Glomerular endothelial cell (primary cell): ENCODE measurements at places on chromosomes 4 and X. TPM values are rescaled to one million over a fixed set of nuclear protein-coding genes. Genes with fewer than 3 reads are reported as not detected.

NAP1L5 gene
- total RNA-seq: 2.8 and 5.5 TPM in 2 replicates

GUCY1A1 gene
- total RNA-seq: 0.70 and 2.2 TPM in 2 replicates

BRS3 gene
- not detected in 2 replicates for total RNA-seq

MGAT4D gene
- not detected in 2 replicates for total RNA-seq

ARMCX4 gene
- 5.8 and 7.2 TPM in 2 replicates for total RNA-seq

NUP54 gene
- 24.8 and 28.5 TPM in 2 replicates for total RNA-seq

CFAP299 gene
- not detected in 2 replicates for total RNA-seq

NR3C2 gene
- 5.2 and 6.4 TPM in 2 replicates for total RNA-seq

HEPH gene
- 2.9 and 6.5 TPM in 2 replicates for total RNA-seq

TKTL2 gene
- not detected in 2 replicates for total RNA-seq

RS1 gene
- not detected in 2 replicates for total RNA-seq

CXorf49 gene
- total RNA-seq: not detected in 2 replicates

NBDY gene
- total RNA-seq: 20.2 and 25.5 TPM in 2 replicates

GRCh38 chr4:40475609-40476008, 140.5 kb downstream of the CHRNA9 start:
- DNase-seq: no peak

DNA sequence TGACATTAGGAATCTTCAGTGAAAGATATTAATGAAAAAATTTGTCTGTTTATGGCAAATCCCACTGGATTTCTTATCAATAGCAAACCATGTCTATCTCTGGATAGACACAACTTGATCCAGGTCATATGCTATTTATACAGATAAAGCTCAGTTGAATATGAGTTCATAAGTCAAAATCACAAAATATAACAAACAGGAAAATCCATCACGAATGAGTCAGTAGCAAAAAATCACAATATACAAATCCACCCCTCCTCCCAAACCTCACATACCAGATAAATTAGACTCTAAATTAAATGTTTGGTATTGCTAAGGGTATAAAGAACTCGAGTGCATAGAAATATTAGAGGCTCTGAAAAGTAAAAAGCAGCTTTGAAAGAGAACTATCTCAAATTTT, 420.5 kb downstream of the TLL1 start:
- DNase-seq: no peak

- no peak for DNase-seq
These were observed 126.7 kb downstream of the FRYL start for GRCh38 chr4:48653217-48654014.

- DNase-seq: no peak
These were observed 84.7 kb upstream of the RAPGEF2 start for GRCh38 chr4:159018062-159018629.

DNA sequence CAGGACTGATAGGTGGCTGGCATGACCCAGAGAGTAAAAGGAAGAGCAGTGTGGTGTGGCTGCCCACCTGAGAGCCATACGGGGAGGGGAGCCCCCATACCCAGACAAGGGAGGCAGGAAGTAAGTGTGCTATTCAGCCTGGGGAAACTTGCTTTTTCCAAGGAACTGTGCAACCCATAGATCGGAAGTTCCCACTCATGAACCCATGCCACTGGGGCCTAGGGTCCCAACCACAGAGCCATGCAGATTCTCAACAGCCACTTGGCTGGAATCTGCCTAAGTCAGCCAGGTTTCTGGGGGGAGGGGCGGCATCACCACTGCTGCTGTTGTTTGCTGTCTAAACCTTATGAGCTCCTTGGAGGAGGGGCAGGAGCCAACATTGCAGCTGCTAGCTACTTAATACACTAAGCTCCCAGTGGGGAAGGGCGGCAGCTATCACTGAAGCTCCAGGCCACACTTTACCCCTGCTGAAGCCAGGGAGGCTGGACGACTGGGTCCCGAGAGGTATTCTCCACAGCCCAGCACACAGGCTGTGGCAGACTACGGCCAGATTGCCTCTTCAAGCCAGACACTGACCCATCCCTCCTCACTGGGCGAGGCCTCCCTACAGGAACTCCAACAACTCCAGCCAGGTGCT, 410.4 kb downstream of the INPP4B start:
- DNase-seq: no peak

GRCh38 chr4:120874792-120875774, 47.4 kb downstream of the PRDM5 start:
- DNase-seq: no peak

- DNase-seq: no peak
These were observed 25.5 kb upstream of the TMSB4X start for GRCh38 chrX:12949205-12949926.

DNA sequence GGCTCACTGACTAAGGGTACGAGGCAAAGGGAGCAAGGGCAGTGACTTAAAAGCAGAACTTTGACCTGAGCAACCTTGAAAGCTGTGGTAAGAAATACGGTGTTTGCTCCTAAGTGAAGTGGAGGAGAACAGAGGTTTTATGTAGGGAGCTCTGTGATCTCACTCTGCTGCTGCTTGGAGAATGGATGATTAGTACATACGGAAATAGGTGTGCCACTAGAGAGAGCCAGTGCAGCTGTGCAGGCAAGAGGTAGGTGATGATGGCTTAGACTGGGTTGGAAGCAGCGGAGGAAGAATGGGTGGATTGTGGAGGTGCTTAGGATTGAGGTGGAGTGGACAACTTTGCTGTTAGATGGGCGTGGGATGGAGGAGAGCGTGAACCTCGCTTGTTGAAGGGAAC, 85.0 kb downstream of the FAM193A start:
- DNase-seq: no peak

GRCh38 chr4:58061967-58062366, 951.8 kb upstream of the IGFBP7 start:
- DNase-seq: no peak

DNA sequence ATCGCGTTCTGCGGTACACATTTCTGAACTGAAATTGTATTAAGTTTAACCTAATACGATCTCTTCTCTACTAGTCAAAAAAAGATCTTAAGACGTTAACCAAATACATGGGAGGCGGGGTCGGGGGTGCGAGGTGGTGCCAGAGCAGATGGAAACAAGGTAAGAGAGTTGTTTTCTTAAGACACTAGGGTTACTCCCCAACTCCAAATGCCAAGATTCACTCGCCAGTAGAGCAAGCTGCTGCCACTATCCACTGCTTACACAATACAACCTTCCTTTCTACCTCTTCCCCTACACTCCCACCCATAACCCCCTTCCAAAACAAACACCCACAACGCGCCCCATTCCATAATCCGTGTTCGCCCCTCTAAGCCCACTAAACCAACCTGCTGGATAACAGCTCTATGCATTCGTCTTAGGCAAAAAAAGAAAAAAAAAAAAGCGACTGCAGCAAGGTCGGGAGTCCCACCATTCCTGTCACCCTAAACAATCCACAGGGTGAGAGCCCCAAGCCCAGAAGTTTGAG, 1.3 kb downstream of the LCORL start:
- DNase-seq: no peak

- no peak for DNase-seq
These were observed 13.3 kb upstream of the SCD5 start for GRCh38 chr4:82811838-82812341.

- DNase-seq: no peak
These were observed 20.2 kb upstream of the TMEM184C start for GRCh38 chr4:147596981-147597380.

- no peak for DNase-seq
These were observed 3.7 kb downstream of the ADGRG4 start for GRCh38 chrX:136304493-136304892.

GRCh38 chr4:175758050-175759024, 53.7 kb downstream of the GPM6A start:
- DNase-seq: no peak

DNA sequence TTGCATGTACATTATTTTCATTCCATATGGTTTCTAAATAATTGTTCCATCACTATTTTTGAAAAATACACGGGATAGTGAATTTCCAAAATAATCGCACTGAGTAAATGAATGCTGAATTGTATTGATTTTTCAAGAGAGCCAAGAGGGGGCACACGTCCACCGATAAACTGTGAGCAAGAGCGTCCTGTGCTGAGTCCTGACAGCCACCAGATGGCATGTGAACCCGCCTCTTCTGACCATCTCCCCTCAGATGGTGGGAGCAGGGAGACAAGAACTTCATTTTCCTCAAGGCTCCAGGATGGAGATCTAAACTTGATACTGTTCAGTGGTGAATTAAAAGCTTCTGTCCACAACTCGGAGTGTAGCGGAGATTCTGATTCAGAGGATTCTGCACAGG, 30.6 kb upstream of the IL9R start:
- no peak for DNase-seq

GRCh38 chr4:185787926-185788679, 23.9 kb downstream of the SORBS2 start:
- DNase-seq: no peak

DNA sequence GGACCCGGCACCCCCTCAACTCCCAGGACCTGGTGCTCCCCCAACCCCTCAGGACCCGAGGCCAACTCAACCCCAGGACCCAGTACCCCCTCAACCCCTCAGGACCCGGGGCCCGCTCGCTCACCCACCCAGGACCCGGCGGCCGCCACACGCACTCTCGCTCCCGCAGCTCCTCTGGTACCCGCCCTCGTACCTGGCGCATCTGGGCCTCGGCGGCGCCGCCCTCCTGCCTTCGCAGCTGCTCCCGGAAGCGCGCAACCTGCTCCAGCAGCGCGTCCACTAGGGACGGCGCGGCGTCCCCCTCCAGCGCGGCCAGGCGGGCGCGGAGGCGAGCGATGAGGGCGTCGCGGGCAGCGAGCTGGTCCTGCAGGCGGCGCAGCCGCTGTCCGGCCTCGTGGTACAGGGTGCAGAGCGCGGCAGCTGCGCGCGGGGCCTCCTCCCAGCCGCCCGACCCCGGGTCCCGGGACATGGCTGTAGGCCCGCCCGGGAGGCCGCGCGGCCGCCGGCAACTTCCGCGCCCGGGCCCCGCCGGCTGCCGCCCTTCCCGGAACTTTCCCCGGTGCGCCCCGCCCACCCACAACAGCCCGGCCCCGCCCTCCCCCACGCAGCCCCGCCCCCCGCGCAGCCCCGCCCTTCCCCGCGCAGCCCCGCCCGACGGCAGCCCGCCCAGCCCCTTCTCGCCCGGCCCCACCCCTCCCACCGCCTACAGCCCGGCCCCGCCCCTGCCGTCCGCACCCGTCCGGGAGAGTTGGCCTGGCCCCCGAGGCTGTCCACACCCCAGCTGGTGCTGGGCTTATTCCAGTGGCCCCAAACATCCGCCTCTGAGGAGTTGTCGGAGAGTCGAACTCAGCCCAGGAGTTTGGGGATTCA, at the start of gene TNIP2:
Gene TNIP2, minus strand, starts transcription at position 516 of the 870 bp plus-strand sequence. Its CDS starts 47 bp downstream, at position 469.
- DNase-seq: no peak

DNA sequence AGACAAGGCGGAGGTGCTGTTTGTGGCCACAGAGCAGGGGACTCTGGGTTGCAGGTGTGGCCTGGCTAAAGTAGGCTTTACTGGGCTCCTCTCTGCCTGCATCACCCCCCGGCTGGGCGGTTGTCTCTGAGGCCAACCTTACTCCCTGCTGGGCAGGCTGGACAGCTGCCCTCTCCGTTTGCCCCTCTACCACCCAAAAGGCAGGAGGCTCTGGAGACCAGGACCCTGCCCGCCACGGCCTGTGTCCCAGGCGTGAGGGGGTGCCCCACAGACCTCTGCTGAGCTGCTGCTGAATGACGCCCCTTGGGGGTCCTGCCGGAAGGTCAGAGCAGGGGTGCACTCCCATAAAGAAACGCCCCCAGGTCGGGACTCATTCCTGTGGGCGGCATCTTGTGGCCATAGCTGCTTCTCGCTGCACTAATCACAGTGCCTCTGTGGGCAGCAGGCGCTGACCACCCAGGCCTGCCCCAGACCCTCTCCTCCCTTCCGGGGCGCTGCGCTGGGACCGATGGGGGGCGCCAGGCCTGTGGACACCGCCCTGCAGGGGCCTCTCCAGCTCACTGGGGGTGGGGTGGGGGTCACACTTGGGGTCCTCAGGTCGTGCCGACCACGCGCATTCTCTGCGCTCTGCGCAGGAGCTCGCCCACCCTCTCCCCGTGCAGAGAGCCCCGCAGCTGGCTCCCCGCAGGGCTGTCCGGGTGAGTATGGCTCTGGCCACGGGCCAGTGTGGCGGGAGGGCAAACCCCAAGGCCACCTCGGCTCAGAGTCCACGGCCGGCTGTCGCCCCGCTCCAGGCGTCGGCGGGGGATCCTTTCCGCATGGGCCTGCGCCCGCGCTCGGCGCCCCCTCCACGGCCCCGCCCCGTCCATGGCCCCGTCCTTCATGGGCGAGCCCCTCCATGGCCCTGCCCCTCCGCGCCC, 920 bp downstream of the HTT-AS start:
- no peak for DNase-seq

DNA sequence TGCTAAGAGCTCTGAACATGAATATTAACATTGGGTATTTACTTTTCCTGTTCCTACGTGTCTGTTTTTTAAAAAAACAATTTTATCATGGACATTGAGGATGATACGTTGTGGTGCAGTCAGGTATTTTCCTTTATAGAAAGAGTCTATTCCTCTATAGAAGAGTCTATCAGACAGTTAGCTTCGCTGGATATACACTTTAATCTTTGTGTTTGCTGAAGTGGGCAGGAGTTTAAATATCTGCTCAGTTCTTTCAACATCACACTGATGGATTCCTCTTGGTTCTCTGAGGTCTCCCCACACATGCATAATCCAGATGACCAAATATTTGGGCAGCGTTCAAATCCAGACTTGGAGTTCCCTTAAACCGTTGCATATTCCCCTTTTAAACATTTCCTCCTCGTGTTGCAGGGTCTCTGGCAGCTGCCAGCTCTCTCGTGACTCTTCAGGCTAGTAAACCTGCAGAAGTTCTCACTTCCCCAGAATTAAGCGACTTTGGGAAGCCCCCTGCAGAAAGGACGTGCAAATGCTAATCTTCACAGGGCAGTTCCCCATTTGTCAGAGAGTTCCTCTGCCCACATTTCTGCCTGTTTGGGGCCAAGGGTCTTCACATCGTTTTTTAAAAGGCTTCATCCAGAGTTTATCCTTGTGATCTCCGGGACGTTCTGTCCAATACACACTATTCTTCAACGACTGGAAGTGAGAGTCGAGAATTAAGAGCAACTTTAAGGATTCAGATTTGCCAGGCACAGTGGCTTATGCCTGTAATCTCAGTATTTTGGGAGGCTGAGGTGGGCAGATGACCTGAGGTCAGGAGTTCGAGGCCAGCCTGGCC, 20.5 kb upstream of the DHRSX start:
- DNase-seq: no peak

GRCh38 chrX:154033848-154034247, 14.1 kb upstream of the IRAK1 start:
- DNase-seq: no peak

DNA sequence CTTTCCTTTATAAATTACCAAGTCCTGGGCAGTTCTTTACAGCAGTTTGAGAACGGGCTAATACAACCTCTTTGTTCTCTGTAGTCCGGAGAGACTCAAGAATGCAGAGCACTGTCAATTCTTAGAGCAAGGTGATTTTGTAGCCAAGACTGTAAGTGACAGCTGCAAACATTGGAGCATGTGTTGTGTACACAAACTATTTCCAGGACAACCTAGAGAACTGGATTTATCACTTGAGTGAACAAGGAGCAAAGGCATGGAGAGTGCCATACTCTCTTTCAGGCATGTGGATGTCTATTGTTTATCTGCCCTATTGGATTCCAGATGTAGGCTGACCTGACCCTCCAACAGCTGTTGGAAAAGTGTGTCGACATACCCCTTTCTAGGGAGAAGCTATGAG, 153.9 kb downstream of the SPANXN3 start:
- DNase-seq: no peak

GRCh38 chr4:121185960-121186359, 21.8 kb upstream of the TNIP3 start:
- no peak for DNase-seq
